Amniotic stem cell (primary cell): ENCODE measurements at places on chromosomes 16 and 17.

DNA sequence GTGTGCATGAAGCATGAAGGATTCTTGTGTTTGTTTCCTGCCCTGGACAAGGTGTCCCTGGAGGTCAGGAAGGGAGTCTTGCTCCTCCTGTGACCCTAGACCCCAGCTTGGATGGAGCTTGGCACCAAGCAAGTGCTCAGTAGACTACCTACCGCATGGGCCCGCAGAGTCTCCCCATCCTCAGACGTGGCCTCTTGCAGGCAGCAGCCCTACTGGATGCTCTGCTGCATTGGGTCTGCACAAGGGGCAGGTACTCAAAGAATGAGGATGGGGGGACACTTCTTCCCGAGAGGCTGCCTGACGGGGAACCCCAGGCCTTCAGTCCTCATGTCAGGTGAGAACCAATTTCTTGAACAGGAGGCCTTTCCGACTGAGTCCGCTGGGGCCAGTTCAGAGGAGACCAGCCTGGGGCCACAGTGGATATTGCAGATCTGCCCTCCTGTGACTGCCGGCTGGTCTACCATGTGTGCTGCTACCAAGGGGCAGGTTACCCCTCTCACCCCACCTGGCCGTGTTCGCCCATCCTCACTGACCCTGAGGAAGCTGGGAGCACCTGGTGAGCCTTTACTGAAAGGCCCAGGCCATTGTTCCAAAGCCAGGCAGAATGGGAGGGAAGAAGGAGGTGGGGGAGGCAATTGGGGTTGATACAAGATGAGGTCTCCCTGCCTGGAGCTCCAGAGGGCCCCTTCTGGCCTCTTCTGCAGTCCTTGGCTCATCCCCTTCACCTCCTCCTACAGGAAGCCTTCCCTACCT, 206.3 kb downstream of the RAB11FIP4 start:
- no peak for DNase-seq

GRCh38 chr16:87086156-87086555, 231.0 kb downstream of the C16orf95 start:
- peak; percentile 6 for DNase-seq

DNA sequence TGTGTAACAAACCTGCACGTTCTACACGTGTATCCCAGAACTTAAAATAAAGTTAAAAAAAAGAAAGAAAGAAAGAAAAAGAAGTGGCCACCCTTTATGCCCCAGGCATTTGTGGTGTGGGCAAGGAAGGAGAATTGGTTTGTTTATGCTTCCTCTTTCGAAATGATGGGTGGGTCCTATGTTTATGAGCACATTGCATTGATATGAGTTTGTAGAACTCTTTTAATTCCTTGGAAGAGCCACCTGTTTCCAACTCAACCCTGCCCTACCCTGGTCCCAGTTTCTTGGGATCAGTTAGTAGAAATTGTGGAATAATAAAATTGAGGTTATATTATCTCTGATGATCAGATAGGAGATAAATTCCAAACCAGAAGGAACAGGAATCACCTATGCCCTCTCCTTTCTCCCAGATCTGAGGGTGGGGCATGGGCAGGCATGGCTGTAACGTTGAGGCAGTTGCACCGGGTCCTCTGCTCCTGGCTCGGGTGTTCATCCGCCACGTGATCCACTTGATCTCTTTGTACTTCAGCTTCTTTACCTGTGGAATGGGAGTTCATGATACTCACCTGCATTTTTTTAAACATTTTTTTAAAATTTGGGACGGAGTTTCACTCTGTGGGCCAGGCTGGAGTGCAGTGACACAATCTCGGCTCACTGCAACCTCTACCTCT, 15.9 kb downstream of the CHAD start:
- no peak for DNase-seq

- DNase-seq: no peak
These were observed 9.1 kb upstream of the SOST start for GRCh38 chr17:43767713-43768059.

- DNase-seq: no peak
These were observed 191.0 kb upstream of the PMFBP1 start for GRCh38 chr16:72362973-72363372.

DNA sequence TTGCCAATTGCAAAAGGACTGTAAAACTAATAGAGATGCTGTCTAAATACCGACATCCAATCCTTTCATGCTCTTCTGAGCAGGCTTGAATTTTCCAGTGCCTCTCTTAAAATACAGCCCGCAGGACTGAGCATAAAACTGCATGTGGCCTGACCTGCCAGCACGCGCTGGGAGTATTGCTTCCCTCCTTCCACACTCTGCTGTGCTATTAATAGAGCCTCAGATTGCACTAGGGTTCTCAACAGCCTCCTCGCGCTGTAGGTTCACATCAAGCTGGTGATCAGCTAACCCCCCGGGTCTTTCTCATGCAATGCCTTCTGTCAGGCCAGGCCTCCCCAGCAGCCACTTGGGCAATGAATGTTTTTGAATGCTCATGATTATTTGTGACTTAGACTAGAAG, 14.2 kb upstream of the MSI2 start:
- no peak for DNase-seq

- no peak for DNase-seq
These were observed 47.7 kb upstream of the LCMT1 start for GRCh38 chr16:25063865-25064264.

- no peak for DNase-seq
These were observed 684 bp upstream of the SPIRE2 start for GRCh38 chr16:89827383-89828198.

DNA sequence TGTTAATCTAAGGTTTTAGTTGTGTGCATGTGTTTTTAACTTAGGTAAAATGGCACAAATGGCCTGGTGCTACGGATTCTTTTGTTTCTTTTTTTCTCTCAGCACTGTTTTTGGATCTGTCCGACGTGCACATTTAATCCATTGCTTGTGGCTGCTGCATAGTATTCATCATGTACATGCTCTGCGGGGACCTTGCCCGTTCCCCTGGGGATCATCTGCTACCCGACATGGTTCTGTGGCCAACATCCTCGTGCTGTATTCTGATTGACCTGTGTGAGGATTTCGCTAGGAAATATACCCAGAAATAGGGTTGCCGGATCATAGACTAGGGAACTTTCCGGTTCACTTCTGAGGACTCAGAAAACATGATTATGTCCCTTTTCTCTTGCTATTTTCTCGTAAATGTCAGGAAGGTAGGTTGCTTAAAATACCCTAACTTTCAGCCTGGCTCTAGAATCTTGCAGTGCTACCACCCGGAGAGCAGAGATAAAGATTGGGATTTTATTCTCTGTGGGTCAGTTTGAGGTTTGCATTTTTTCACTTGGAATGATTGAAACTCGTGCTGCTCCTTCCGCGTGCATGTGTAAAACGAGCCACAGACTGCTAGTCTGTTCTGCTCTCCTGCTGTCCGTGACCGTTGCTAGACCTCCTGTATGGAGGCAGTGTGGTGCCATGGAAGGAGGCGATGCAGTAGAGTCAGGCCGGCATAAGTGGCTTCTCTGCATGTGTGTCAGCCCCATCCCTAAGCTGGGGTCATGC, 42.9 kb downstream of the LDHD start:
- no peak for DNase-seq

DNA sequence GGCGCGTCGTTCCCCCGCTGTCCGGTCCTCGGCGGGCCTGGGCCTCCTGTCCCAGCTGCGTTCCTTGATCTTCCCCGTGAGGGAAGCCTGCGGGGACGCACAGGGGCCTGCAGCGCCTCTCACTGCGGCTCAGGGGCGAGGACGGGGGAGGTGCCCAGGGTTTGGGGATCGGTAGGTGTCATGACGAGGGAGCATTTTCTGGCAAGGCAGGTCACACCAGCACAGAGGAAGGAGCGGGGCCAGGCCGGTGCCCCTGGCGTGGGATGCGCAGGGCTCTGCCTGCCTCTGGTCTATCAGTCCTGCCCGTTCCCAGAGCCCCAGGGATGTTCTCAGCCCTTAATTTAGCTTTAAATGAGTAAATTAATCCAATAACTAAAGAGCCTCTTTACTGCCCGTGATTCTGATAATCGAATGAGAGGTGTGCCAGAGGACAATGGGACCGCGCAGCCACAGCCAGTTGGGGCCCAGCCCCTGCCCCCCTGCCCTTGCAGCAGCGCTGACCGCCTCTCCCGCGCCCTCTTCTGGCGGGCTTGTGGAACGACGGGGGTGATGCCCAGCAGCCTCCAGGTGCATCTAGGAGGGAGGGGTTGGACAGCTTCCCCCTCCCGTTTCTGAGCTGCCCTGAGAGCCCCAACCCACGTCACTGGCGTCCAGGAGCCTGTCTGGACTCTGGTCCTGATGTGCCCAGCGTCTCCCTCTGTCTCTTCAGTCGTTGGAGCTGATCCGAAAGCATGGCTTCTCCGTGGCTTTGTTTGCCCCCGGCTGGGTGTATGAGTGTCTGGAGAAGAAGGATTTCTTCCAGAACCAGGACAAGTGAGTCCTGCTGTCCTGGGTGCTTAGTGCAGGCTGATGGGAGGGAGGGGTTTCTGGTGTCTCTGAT, 7.9 kb downstream of the ENGASE start:
- DNase-seq: no peak

- DNase-seq: no peak
These were observed 13.1 kb downstream of the SPATA33 start for GRCh38 chr16:89670496-89671431.

- DNase-seq: no peak
These were observed 463.1 kb downstream of the MAF start for GRCh38 chr16:79137426-79137939.

- DNase-seq: no peak
These were observed at the start of gene P2RX5 for GRCh38 chr17:3695723-3696411. Gene P2RX5 (minus strand): TSS chr17:3696155. CDS start chr17:3696005, 150 bp downstream.

DNA sequence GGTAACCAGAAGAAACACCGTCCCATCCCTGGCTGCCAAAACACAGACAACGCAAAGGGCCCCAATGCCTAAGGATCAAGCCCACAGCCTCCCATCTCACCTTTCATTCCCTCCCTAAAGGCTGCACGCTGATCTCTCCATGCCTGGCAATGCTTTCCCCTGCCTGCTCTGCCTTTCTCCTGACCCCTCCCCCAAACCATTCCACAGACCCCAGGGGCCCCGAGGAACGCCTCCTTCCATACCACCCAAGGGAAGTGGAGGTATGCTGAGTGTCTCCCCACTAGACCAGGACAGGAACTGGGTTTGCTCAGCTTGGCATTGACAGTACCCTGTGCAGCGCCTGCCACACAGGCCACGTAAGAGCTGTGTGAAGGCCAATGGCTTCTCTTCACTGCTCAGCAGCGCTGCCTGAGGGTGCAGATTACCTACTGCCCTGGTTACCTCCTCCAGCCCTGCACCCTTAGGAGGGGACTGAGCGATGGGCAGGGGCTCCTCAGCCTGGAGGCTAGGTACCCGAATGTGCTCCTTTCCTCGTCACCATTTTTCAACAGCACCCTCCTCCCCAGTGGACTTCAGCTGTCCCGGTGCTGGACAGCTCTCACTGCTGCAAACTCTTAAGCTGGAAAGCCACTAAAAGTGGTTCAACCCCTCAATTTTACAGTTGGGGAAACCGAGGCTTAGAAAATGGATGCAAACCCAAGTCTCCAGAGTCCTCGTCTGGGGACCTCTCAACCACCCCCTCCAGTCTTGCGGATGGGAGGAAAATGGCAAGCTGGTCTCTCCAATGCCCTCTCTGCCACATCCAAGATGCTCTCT, 45.0 kb downstream of the SRCIN1 start:
- DNase-seq: no peak

DNA sequence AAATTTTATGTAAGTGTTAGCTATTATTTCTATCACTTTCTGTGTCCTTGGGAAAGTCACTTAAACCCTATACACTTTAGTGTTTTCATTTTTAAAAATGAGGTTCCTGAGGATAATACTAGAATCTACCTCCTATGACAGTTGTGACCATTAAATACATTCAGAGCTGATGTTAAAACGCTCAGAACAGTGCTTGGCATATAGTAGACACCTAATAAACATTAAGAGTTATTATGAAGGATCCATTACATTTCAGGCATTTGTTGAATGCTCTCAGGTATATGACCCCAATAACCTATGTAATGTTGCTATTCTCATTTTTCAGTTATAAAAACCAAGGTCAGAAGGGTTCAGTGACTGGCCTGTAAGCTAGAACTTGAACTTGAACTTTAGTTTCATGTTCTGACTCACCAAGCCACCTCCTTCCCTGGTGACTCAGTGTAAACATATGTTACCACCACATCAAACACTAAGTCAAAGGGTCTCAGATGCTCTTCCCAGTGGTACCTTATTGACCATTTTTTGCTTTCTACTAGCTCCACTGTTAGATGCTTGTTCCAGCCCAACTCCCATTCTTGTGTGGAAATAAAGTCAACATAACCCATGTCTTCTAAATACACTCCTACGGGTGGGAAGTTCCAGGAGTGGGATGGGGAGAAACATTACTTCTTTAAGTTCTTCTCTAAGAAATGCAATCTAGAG, 47.6 kb downstream of the HSD17B2 start:
- no peak for DNase-seq

- DNase-seq: no peak
These were observed 180.7 kb downstream of the MAP2K4 start for GRCh38 chr17:12201294-12201880.

DNA sequence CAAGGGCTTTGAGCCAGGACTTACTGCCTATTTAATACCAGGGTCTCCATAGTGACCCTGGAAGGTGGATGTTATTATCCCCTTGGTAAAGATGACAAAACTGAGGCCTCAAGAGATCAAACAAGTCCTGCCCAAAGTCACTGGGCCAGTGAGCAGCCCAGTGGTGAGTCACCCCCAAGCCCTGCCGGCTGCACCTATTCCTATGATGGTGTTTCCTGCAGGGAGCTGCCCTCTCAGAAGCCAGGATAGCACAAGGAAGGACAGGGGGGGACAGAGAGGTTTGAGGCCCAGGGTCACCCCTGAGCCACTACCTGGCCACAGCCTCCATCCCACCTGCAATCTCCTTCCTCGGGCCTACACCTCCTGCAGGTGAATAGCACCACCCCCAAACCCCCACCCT, 90.9 kb downstream of the SDK2 start:
- DNase-seq: no peak

DNA sequence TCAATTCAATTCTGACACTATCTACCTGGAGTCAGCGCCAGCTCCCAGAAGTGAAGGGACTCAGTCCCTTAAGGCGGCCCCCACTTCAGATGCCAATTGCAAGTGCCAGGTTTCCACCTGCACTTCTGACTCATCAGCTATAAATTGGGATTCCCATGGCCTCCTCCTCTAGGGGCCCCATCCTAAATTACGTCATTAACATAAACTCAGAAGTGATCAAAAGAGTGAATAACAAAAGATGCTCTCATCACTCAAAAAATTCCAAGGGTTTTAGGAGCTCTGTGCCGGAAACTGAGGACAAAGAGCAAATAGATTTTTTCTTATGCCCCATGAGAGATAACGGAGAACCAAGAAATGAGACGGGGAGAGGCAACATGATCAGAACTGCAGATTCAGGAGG, 148.6 kb upstream of the IRX6 start:
- no peak for DNase-seq

GRCh38 chr17:36070427-36070826, 6.4 kb downstream of the CCL18 start:
- DNase-seq: no peak

- no peak for DNase-seq
These were observed 4.8 kb upstream of the RPL38 start for GRCh38 chr17:74198694-74199093.

GRCh38 chr16:75252946-75253911, 1.8 kb upstream of the BCAR1 start:
- DNase-seq: no peak

DNA sequence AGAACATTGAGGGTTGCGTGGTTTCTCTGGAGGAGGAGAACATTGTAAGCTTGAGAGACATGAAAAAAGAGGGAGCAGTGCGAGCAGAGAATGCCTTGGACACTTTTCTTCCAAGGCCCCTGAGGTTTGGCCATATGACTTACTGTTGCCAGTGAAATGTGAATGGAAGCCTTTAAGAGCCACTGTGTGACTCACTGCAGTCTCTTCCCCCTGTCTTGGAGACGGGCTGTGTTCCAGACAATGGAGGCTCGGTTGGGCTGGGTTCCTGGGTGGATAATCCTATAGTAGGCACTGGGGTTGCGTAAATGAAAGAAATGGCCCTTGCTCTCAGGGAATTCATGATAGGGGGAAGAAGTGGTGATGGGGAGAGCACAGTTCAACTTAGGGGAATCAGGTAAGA, 75.5 kb downstream of the SHISA9 start:
- no peak for DNase-seq
